ENCODE measurements at places on chromosomes 7 and 10.
A peak's percentile ranks its signal among the peaks of the same experiment; 100 is the strongest.

- peak; percentile 82 for DNase-seq
Measured at GRCh38 chr7:48274662-48275061, 103.4 kb downstream of the ABCA13 start.

GRCh38 chr7:47456210-47456955 is 125.5 kb downstream of the TNS3 start:
- no peak for DNase-seq

- DNase-seq: no peak
Measured at GRCh38 chr10:76088980-76089379, 657.6 kb downstream of the LRMDA start.

- peak; percentile 85 for DNase-seq
Measured at GRCh38 chr10:47176903-47177868, 122.8 kb upstream of the GDF10 start.

DNA sequence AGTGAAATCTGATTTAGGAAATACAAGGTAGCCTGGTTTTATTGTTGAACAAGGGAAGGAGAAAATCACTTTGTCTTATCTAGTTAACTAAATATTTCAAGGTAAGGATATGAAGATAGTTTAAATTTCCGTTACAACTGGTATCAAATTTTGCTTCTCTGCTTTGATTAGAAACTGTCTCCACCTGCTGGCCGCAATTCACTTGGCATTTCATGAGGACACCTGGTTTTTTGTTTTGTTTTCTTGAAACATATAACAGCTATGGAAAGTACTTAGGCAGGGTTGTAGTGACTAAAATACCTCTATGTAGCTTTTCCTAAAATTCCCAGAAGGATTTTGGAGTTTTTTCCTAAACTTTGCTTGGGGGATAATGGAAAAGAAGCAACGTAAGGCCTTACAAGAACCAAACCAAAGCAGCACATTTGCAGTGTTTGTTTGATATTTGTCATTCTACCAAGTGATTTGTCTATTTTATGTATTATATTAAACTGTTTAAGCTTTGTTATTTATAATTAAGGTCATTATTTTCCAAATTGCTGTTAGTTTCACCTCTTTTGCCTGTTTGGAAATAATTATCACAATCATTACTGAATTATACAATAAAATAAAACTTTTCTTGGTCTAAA is 73.6 kb downstream of the AHCYL2 start:
- peak; percentile 26 for DNase-seq

DNA sequence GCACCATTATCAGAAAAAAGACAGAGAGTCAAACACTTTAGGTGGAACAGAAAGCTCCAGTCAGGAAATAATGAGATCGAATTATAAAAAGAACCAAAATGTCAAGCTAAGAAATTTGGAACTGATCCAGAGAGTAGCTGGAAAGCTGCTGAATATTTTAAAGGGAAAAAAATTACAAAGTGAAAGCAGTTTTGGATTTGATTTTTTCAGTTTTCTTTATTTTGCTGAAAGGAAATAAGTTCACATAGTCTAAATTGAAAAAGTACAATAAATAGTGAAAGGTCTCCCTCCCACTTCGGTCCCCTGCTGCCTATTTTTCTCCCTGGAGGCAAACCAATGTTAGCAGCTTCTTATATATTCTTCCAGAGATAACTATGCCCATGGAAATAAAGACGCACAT is 11.3 kb upstream of the TOMM7 start:
- DNase-seq: no peak

All from AG10803 (cell line).